ENCODE measurements at places on chromosomes 13 and 19. TPM values are rescaled to one million over a fixed set of nuclear protein-coding genes. Genes with fewer than 3 reads are reported as not detected.

USE1 gene
- 24.0 TPM for total RNA-seq

RAB20 gene
- 3.5 TPM for total RNA-seq

ATCAY gene
- not detected for total RNA-seq

ZNF677 gene
- 29.3 TPM for total RNA-seq

PCDH9 gene
- total RNA-seq = 0.28 TPM

TNFRSF19 gene
- total RNA-seq = 1.5 TPM

ASPDH gene
- total RNA-seq = not detected

ZNF112 gene
- 6.5 TPM for total RNA-seq

SLC7A10 gene
- not detected for total RNA-seq

FAM124A gene
- total RNA-seq = not detected

LILRB1 gene
- not detected for total RNA-seq

TRIP10 gene
- 73.3 TPM for total RNA-seq
